Nucleus accumbens (tissue), 56 donors: ENCODE measurements at places on chromosomes 12 and 14.

GRCh38 chr14:68628605-68629310 is 164.1 kb downstream of the ZFP36L1 start:
- DNase-seq, result no peak

DNA sequence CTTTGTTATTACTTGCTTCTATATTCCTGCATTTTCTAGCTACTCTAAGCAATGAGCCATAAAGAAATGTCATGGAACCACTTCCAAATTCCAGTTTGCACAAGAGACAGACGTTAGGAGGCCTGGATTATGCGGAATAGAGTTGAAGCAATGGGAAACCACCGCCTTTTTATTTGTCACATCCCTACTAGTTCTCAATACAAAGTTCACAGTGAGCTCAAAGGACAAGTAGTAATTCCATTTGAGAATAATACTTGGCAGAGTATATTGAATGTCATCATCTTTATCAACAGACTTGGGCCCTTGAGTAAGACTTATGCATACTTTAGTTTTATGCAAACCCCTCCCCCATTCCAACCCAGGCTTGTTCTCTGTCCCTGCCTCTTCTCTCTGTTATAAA is 3.7 kb upstream of the SLC15A5 start:
- DNase-seq, result no peak

- no peak for DNase-seq
These were observed 679.3 kb downstream of the BCL11B start for GRCh38 chr14:98592611-98593170.

DNA sequence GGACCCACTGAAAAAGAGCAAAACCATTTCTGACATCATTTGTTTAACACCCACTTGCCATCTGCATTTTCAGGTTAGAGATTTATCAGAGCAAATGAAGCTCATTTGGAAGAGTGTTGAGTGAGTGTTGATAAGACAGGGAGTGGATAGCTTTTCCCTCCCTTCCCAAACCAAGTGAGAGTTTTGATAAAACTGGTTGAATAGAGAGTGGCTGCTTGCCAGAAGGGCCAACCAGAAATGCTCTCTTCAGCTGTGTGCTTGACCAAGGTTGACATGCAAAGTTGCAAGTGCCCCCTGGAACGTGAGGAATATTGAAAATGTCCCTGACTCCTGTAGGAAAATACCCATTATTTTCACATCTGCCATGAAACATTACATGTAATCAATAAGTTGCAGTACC is 1487.0 kb upstream of the FLRT2 start:
- no peak for DNase-seq

GRCh38 chr14:71550367-71550766 is 381.9 kb upstream of the RGS6 start:
- no peak for DNase-seq

GRCh38 chr12:93453633-93454032 is 11.9 kb upstream of the UBE2N start:
- no peak for DNase-seq

DNA sequence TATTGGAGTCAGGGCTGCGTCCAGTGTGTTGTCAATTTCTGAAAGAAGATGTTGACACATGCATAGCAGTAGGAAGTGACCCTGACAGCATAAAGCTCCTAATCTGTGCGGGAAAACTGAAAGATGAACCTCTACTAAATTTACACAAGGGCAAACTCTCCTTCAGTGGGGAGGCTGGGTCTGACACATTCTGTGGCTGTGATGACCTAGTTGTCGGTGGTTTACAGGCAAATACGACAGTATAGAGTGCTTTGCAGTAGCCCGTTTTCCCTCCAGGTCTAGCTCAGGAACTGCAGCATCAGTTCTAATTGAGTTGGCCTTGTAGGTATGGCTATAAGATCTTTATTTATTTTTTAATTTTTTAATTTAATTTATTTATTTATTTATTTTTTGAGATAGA is 14.8 kb upstream of the GABARAPL1 start:
- no peak for DNase-seq

GRCh38 chr14:50233166-50233950 is 2.0 kb upstream of the SOS2 start:
- no peak for DNase-seq

GRCh38 chr14:37515771-37516170 is 79.3 kb downstream of the FOXA1 start:
- DNase-seq, result no peak

DNA sequence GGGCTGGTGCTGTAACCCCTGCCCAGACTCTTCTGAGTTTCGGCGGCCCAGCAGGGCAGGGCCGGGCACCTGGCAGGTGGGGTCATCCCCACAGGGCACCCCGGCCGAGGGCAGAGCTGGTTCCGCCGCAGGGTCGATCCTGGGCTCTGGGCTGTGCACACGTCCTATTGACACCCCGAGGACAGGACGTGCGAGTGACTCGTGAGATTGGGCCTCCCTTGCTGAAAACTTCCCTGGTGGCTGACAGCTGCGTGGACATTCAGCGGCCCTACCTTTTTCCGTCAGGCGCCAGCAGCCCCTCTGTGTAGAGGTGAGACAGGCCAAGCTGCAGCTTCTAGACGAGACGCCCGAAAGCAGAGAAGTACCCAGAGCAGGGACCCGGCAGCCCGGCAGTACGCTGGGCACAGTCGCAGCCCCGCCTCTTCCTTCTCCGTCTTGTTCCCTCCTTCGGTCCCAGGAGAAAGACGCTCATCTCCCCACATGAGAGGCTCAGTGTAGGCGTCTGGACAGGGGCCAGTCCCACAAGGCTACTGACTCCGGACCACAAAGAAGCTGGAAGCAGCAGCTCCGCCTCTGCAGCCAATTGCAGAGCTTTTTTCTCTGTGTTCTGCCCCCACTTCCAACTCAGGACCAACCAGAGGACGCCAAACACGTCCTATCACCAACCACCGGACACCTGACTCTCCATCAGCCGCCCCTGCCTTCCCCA is at the start of gene LRCOL1:
Gene LRCOL1, minus strand, starts transcription at position 532 of the 709 bp plus-strand sequence. CDS start 4,331 bp downstream, outside the sequence.
- DNase-seq, result no peak

DNA sequence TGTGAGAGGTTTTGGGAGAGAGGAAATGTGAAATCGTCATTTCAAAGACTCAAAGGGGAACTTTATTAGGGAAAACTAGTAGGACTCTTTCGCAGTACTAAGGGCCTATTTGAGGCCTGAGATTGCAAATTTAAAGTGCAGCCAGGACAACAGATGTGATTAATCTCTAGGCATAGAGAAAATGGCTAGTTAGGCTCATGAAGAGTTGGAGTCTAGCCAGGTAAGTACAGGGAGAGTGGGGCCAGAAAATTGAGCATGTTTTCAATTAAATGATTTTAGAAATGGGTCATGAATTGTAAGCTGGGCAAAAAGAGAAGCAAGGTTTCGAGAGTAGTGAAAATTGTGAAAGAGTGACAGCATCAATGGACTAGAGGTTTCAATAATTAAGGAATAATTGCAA is 91.9 kb upstream of the LMNTD1 start:
- no peak for DNase-seq

DNA sequence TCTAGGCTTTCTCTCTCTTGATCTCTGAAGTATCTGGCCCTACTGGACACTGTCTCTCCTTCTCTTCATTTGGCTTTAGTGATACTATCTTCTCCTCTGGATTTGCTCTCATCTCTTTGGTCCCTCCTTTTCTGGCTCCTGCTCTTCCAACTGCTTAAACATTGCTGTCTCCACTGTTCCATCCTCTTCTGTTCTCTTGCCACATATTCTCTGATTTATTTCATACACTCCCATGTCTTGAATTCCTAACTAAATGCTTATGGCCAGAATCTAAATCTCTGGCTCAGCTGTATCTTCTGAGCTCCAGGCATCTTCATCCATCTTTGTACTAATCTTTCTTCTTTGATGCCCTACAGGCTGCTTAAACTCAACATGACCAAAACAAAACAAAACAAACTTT is 25.5 kb upstream of the PCED1B start:
- no peak for DNase-seq

- no peak for DNase-seq
These were observed 4.1 kb upstream of the CRADD start for GRCh38 chr12:93673084-93673483.

DNA sequence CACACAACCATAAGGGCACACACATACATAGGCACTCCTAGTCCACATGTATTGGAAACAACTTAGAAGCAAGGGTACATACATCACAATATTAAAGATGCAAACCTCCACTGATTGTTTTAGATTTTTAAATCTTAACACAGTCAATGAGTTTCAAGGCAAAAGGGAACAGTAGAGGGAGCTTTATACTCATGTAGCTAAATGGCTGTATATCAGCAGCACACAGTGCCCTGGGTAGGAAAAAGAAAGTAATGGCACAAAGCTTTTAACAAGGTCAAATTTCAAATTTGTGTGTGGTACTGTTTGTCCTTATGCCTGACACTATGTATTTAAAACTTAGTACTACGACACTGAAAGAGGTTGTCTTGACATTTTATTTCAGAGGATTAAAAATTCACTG is 262.0 kb downstream of the MED13L start:
- no peak for DNase-seq

- no peak for DNase-seq
These were observed 37.0 kb upstream of the GALNT9 start for GRCh38 chr12:132366341-132366861.

DNA sequence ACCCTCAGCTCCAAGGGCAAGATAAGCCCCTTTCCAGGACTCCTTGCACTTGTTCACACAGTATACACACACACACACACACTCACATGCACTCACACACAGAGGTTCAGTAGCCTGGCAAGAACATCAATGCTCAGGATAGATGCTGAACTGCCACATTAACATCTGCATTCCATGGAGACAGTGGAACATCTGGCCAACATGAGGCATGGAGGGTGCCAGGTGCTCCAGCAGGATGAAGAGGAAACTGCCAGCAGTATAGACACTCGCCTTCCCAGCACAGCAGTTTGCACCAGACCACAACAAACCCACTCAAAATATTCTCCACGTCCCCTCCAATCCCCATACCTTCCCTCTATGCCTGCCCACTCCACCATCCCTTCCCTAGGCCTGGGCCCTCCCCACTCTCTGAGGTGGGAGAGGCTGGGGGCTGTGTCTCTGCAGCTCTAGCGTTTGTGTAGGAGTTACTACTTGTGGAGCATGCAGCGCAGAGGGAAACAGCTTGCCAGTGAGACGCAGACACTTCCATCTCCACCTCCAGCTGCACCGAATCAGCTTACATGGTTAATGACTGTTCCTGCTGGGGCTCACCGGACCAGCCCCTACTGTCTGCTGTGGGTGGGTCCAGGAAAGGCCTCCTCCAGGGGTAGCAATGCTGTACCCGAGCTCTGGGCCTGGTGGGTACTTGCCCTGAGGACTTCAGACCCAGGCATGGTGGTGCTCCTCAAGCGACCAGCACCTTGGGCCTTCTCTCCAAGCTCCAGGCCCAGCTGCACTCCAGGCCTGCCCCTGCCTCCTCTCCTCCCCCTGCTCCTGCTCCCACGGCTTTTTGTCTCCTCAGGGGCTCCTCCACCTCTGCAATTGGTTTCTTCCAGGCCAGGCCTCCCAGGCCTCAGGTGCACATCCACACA is 18.6 kb upstream of the PLEKHG3 start:
- DNase-seq, result no peak

GRCh38 chr14:100020629-100021028 is 44.6 kb upstream of the EVL start:
- DNase-seq, result no peak

- no peak for DNase-seq
These were observed 27.7 kb downstream of the DIO3 start for GRCh38 chr14:101588990-101589389.

DNA sequence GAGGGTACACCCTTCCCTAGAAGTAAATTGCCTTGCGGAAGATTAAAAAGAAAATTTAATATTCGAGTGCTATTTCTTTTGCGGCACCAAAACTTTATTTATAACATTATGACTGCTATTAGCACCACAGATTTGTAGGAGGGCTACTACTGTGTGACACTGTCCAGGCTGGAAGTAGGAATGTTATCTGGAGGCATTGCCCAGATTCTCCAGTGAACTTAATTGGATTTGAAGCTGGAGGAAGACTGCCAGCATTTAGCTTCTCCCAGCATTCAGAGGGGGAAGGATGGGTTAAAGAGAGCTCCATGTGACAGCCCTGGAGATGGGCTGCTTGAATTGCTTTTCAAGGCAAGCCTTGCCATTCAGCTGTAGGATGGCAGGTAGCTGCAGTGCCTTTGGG is 107.0 kb upstream of the RBM19 start:
- no peak for DNase-seq

- DNase-seq, result no peak
These were observed 25.0 kb downstream of the SYNDIG1L start for GRCh38 chr14:74400919-74401503.

DNA sequence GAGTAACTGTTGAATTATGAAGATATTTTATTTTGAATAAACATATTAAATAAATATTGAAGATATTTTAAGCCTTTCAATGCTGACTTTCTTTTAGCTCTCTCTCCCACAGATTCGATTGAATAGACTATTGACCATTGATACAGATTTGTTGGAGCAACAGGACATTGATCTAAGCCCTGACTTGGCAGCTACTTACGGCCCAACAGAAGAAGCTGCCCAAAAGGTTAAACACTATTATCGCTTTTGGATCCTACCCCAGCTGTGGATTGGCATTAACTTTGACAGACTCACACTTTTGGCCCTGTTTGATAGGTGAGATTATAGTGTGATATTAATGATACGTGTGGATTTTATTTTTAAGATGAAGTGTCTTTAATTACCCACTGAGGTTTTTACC is 105.6 kb downstream of the PCNX1 start:
- DNase-seq, result no peak

- DNase-seq, result no peak
These were observed 163.9 kb downstream of the TBX5 start for GRCh38 chr12:114241973-114242434.

DNA sequence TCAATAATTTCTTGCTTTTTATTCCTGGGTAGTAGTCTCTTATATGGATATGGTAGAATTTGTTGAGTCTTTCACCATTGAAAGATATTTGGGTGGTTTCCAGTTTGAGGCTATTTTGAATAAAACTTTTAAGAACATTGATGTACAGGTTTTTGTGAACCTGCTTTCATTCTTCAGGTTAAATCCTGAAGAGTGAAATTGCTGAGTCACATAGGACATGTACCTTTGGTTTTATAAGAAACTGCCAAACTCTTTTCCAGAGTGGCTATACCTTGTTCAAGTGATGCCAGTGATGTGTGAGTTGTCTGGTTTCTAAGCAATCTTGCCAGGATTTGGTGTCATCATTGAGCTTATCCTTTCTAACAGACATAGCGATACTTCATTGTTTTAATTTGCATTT is 184.6 kb upstream of the PZP start:
- no peak for DNase-seq

GRCh38 chr12:104280717-104281458 is 22.7 kb upstream of the EID3 start:
- DNase-seq, result no peak

DNA sequence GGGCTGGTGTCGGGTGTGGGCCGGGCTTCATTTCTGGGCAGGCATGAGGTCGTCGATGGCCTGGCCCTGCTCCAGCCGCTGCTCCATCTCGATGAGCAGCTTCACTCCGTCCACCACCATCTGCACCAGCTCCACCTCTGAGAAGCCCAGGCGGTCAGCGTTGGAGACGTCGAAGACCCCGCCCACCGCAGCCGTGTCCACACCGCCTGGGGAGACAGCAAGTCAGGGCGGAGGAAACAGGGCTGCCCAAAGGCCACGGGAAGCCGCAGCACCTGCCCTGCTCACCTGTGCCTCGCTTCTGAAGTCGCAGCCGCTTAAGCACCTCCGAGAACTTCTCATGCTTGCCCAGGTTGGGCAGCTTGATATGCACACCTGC is 2.8 kb downstream of the CKB start:
- DNase-seq, result no peak

GRCh38 chr12:28517101-28517500 is 326.8 kb downstream of the CCDC91 start:
- DNase-seq, result no peak

GRCh38 chr12:62767946-62768345 is 167.0 kb downstream of the PPM1H start:
- no peak for DNase-seq
